Kidney epithelial cell (primary cell): ENCODE measurements at places on chromosomes 1 and 21. TPM values are rescaled to one million over a fixed set of nuclear protein-coding genes. Genes with fewer than 3 reads are reported as not detected.

- DNase-seq = peak; percentile 1
Observed at GRCh38 chr1:111030590-111030989, 66.9 kb upstream of the LRIF1 start.

DNA sequence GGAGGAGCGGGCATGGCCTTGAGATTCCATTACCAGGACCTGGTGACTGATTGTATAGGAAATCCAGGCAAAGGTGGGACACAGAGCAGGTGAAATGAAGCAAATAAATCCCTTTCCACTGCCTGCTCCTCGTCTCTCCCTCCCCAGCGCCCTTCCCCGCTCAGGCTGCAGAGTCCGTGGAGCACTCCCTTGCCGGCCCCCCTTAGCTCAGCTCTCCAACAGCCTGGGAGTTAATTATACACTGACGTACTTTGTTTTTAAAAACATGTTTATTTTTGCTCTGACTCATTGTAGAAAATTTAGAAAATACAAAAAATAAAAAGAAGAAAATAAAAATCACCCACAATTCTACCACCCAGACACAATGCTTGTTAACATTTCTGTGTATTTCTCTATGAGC is 61.7 kb downstream of the LGR6 start:
- no peak for DNase-seq

DNA sequence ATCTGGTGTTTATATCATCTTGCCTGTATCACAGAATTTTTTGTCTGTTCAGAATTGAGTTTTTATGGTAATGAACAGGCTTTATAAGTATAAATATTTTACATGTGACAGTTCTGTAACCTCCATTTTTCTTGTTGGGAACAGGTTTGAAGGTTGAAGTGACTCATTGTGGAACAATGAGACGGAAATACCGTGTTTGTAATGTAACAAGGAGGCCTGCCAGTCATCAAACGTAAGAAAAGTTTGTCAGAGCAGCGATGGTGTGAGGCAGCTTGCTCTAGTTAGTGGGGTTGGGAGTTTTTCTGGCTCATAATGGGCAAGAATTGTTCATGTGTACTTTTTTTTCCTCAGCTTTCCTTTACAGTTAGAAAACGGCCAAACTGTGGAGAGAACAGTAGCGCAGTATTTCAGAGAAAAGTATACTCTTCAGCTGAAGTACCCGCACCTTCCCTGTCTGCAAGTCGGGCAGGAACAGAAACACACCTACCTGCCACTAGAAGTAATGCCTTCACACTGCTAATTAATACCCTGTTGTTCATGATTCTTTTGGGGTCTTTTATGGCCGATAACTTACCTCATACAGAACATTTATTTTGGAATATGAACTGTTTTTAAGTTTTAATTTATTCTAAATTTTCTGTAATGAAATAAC is 75.2 kb upstream of the TEKT2 start:
- peak; percentile 58 for DNase-seq

GRCh38 chr1:236159704-236160539 is 17.6 kb downstream of the GPR137B start:
- DNase-seq = no peak

DNA sequence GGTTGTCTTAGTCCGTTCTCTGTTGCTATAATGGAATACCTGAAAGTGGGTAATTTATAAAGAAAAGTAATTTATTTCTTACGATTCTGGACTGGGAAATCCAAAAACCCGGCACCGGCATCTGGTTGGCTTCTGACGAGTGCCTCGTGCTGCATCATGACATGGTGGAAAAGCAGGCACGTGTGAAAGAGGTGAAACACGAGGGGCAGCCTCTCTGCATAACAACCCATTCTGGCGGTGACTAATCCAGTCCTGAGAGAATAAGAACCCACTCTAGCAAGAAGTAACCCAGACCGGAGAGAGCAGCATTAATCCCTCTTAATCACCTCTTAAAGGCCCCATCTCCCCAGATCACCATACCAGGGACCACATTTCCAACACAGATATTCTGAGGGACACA is 2.7 kb upstream of the EDEM3 start:
- no peak for DNase-seq

DNA sequence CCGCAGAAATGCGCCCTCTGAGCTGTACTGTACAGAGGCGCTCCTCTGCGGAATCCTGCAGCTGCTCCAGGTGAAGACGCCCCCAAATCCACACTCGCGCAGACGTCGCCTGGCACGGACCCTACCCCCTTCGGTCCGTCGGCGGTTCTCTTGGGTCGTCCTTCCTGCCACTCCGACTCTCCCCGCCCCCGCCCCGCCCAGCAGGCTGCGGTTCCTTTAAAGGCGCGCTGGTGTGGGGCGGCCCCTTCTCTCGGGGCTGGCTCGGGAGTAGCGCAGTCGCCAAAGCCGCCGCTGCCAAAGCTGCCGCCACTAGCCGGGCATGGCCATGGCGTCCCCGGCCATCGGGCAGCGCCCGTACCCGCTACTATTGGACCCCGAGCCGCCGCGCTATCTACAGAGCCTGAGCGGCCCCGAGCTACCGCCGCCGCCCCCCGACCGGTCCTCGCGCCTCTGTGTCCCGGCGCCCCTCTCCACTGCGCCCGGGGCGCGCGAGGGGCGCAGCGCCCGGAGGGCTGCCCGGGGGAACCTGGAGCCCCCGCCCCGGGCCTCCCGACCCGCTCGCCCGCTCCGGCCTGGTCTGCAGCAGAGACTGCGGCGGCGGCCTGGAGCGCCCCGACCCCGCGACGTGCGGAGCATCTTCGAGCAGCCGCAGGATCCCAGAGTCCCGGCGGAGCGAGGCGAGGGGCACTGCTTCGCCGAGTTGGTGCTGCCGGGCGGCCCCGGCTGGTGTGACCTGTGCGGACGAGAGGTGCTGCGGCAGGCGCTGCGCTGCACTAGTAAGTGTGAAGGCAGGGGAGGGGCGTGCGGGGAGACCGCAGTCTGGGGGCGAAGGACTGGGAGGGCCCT is at the start of gene RASSF5:
Gene RASSF5, plus strand, starts transcription at position 248 of the 846 bp plus-strand sequence. Its CDS starts 72 bp downstream, at position 320.
- no peak for DNase-seq

- DNase-seq = no peak
Observed at GRCh38 chr21:42088148-42088547, 17.0 kb downstream of the UMODL1 start.

- DNase-seq = no peak
Observed at GRCh38 chr1:176811511-176812288, 348.7 kb downstream of the PAPPA2 start.

GRCh38 chr1:114021665-114022099 is 42.4 kb downstream of the OLFML3 start:
- DNase-seq = no peak

- no peak for DNase-seq
Observed at GRCh38 chr1:193730017-193730416, 543.6 kb upstream of the B3GALT2 start.

DNA sequence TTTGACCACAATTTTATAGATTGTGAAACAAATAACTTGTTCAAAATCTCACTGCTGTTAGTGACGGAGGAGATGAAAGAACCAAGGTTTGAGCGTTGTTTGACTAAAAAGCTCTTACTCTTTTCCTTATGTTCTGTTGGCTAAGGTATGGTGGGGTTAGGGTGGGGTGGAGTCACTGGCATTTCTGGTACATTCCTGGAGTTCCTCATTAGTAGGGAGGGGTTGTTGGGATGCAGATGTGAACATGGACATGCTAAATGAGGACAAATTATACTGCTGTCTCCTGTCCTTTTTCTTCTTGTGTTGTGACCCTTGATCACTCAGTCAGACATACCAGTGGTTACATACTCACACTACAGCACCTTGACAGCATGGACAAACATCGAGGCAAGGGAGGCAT is 26.2 kb upstream of the CD1D start:
- DNase-seq = no peak

GRCh38 chr1:94874423-94874822 is 52.5 kb downstream of the CNN3 start:
- DNase-seq = no peak

DNA sequence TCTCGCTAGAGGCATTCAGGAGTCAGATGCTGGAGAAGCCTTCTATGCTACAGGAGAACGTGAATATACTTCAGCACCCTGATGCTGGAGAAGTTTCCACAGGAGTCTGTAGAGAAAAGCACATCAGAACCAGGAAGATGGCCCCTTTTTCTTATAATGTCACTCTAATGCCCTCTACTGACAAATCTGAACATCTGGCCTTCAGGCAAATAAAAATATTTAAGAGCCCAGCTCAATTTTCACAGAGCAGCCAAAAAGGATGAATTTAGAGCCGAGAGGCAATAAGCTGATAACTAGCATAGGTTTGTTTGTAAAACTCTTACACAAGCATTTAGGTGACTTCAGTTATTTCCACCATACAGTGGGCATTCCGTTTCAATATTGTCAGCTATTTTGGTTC is 3.8 kb upstream of the RRP15 start:
- DNase-seq = no peak

DNA sequence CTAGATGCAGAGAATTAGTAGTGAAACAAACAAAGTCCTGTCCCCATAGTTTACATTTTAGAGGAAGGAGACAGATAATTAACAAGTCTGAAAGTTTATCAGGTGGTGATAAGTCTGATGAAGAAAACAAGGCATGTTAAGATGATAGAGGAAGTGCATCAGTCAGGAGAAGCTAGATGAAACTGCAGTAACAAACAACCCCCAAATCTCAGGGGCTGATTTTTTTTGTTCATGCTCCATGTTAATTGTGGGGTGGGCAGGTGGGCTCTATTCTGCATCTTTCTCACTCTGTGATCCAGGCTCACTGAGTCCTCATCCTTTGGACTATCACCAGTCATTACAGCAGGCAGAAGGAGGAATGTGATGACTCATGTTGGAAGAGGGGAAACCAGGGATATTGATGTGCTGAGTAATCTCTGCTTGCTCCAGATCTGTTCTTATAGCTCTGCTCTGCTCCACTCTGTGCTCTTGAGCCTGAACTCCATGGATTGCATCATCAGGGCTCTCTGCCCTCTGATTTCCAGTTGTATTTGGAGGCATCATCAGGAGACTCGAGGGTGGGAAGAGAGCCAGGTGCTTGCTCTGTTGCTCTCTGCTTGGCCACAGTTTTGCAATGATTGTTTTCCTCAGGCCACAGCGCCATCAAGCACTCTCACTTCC is 166.9 kb downstream of the IER5 start:
- peak; percentile 78 for DNase-seq

- DNase-seq = no peak
Observed at GRCh38 chr21:39934895-39935294, 67.7 kb downstream of the PCP4 start.

DNA sequence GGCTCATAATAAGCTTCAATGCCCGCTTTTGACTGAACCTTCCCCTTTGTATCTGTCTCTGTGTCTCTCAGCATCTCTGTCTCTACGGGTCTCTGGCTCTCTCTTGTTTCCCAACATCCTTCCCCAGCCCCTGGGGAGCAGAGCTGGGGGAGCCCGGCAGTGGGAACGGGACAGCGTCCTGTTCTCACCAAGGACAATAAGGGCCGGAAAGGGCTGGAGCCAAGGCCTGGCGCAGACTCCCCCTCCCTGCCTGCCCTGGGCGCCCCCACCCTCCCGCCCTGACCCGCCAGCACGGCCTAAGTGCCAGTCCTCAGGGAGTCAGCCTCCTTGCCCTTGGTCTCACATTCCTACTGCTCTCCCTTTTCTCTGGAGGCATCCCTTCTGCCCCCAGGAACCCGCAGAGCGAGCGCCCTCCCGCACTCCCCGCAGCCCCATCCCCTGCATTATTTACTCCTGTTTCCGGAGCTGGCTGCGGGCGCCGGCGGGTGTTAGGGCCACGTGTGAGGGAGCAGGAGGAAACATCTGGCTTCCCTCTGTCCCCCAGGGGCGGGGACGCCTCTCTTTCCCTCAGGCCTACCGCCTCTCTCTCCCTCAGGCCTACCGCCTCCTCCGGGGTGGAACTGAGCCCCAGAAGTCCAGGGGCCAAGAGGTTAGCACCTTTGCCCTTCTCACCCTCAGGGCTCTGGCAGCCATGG is 6.5 kb downstream of the KRTCAP2 start:
- DNase-seq = no peak

DNA sequence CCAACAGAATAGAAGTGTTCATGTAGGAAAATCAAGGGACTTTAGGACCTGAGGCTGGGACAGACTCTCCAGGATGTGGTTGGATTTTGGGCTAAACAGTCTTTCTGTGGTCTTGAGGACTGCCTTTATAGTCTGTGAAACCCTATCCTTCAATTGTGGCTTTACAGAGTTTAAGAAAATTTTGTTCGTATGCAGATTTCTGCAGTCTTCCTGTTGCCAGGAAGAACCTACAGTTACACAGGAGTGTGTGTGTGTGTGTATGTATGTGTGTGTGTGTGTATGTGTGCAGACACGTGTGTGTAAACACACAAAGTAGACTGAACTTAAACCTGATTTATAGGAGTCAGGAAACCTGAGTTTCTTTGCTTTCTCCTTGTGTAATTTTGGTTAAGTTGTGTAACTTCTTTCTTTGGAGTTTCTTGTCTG is 22.8 kb downstream of the NEK7 start:
- DNase-seq = no peak

DNA sequence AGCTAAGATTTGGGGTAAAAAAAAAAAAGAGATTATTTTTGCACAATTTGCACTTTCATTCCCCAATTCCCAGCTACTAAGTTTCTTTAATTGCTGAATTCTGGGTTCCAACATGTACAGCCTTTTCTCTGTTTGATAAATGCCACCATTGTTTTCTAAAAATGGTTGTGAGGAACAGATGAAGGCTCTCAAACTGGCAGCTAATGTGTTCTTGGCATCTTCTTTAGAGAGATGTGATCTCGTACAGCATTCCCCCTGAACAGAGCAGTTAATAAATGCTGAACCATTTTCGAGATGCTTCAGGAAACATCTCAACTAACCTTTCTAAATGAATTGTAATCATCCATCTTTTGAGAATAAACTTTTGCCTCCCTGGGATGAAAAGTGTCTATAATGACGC is 107.9 kb upstream of the DYNLT5 start:
- DNase-seq = no peak

DNA sequence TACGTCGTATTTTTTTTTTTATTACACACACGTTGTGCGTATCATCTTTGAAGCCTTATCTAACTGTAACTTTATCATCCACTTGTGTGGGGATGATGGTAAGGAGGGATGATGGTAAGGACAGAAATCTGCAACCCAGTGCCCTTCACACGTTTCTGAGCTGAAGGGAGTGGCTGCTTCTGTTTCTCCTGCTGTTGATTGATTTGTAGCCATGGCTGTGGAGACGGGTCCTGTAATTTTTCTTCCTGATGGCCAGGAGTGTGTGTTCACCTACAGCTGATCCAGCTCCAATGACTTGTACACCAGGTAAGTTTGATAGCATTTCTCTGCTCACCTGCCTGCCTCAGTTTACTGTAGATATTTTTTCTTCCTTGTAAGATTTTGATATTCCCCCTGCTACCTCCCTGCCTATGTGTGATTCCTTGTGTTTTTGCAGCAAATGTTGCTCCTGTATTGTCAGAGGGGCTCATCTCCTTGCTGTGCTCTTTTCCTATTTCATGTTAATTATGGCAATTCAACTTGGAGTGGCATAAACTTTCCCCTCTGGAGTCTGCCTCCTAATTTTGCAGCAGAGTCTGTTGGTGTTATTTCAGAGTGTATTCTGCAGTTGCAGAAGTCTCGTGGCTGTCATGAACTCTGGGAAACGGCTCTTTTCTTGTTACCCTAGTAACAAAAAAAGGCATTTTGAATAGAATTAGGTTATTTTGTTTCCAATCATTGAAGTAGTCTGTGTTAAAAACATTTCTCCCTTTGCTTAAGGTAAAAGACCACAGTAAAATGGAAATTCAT is 64.1 kb downstream of the SH3BGR start:
- DNase-seq = no peak

The HORMAD1 gene
- not detected in 2 replicates for total RNA-seq

The AUNIP gene
- total RNA-seq = 1.7 and 6.2 TPM in 2 replicates

The FHAD1 gene
- total RNA-seq = 0.21 and 0.27 TPM in 2 replicates

The ATP5PB gene
- total RNA-seq = 224 and 249 TPM in 2 replicates

The EFNA3 gene
- 1.6 and 1.7 TPM in 2 replicates for total RNA-seq

The NFASC gene
- 1.2 and 1.6 TPM in 2 replicates for total RNA-seq

The FAM229A gene
- total RNA-seq = 3.4 and 7.5 TPM in 2 replicates

The ABCG1 gene
- total RNA-seq = 3.6 and 5.4 TPM in 2 replicates
